AG09309 (cell line): ENCODE measurements at places on chromosomes 6 and 20.

GRCh38 chr6:169190970-169191369 lies 62.7 kb downstream of the THBS2 start:
- DNase-seq = no peak

- no peak for DNase-seq
Observed at GRCh38 chr6:63600136-63600535, 27.9 kb downstream of the LOC128125822 start.

GRCh38 chr20:13238001-13238653 lies 17.1 kb downstream of the ISM1 start:
- DNase-seq = no peak

DNA sequence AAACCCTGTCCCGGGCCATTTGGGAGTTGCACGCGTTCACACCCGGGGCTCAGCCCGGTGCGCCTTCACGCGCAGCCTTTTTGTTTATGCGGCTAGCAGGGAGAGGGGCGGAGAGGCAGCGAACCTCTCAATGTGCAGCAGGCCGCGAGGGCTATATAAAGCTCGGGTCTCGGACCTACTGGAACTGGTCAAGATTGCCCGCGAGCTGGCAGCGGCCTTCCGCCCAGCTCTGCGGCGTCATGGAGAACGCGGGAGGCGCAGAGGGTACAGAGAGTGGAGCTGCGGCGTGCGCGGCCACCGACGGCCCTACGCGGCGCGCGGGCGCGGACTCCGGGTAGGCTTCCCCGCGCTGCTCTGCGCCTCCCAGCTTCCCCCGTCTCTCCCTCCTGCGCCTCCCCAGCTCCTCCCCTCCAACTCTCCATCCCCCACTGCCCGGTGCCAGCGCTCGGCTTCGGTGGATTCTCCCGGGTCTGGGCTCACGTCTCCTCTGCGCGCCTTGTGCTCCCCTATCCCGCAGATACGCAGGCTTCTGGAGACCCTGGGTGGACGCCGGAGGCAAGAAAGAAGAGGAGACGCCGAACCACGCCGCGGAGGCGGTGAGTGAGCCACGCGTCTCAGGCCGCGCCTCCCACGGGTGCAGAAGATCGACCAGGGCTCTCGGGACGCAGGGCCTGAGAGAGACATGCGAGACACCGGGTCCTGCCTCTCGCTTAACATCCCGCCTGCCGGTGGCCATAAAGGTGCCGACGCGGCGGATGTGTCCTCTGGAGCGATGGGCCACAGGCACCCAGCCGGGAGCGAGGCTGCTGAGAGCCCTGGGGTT lies at the start of gene RIPPLY2:
Gene RIPPLY2 (plus strand): TSS at position 183 of the 823 bp plus-strand sequence. CDS start 57 bp downstream, at position 240.
- DNase-seq = no peak

- no peak for DNase-seq
Observed at GRCh38 chr6:19465256-19465655, 371.9 kb upstream of the ID4 start.

DNA sequence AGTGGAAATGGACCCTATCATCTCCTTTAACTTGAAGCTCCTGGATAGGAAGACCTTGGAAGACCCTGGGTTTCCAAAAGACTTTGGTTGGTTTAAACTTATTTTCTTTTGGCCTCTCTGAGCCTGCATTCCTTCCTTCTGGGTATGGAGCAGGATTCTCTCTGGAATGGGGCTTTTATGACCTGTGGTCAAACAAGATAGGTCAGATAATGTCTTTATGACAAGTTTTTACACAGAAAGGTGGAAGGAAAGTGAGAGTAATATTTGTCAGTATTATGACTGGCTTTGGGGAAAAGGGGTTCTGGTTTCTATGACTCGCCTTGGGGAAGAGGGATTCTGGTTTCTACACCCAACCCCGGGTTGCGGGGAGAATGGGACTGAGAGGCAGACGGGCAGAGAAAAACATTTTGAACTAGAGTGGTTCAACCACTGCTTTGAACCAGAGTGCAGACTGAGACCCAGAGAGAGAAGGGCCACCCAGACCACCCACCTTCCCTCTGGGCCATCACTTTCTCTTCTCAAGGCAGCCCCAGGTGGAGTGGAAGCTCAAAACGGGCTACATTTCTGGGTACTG lies 37.6 kb upstream of the KCNK5 start:
- DNase-seq = no peak

DNA sequence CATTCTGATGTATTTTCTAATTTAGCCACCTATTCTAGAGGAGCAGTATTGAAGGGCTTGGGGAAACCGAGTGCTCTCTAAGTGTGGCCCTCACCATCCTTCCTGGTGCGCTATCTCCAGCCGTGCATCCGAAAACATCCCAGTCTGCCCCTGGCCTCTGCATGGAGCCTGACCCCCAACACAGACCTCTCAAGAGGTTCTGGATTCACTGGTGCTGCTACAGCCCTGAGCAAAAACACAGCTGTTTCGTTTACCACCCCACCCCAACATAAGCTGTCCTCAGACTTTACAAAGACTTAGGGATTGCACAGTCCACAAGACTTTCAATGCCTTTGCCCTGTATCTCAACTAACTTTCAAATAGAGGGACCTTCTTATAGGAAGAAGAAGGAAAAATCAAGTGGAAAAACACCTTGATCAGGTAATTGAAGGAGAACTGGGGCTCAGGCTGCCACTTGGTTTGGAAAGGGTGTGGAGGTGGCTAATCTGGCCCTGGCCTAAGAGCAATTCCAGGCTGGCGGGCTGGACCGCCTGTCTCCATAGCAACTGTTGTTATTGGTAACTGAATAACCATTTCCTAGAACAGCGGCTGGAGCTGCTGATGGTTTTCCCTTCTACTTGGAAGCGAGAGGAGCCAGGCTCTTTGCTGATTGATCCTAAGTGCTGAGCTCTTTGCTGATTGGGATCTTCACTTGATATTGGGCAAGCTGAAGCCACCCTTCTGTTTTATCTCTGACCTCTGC lies 90.2 kb upstream of the TOX2 start:
- DNase-seq = no peak

DNA sequence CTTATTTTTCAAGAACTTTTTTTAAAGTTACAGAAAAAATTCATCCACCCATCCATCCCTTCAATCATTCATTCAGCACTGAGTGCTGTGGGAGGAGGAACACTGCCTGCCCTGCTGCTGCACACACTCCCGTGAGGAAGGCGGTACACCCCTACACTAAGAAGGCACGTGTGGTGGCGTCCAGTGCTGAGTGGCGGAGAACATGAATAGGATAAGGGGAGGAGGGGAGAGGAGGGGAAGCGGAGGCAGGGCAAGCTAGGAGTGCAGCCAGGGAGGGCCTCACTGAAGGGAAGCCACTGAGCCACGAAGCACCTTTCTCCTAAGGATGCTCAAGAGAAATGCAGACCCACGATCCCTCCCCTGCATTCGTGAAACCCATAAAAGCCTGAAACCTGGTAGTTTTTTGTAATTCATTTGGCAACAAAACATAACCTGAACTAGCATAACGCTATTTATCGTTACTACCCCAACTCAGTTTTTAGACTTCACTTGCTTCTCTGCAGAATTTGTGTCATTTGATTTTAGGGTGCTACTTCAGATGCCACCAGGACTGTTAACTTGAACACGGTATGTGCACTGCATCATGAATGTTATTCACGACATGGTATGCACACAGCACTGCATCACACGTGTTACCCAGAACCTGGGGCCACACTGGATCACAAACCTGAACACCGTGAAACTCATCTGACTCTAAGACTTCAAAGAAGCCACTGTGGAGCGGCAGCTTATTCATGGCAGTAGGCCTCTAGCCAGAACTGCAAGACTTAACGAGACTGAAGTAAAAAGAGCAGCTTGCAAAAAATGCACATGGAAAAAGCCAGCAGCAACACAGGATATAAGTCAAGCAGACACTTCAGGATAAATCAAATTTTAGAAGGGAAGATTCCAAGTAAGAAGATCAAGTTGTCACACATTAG lies 3.5 kb downstream of the RNASET2 start:
- no peak for DNase-seq

- no peak for DNase-seq
Observed at GRCh38 chr6:16184129-16184528, 54.3 kb upstream of the GMPR start.

- DNase-seq = no peak
Observed at GRCh38 chr6:33616113-33616512, 5.0 kb upstream of the ITPR3 start.

GRCh38 chr6:145865595-145865994 lies 51.0 kb upstream of the FBXO30 start:
- DNase-seq = no peak

DNA sequence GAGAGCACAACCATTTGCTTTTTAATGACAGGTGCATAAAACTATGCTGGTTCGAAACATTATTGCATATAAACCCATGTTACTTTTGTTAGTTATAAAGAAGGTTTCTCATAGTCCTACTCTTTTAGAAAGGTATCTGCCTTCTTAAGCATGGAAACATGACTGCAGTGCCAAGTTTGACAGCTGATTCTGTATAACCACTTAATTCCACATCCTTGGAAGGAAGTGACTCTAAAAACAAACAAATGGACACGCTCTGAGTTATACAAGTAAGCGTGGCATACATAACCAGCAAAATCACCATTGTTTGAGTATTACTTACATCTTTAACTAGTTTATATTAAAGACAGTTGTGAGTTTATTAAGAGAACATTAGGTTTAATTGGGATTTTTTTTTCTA lies 125.0 kb upstream of the HDGFL1 start:
- DNase-seq = no peak

DNA sequence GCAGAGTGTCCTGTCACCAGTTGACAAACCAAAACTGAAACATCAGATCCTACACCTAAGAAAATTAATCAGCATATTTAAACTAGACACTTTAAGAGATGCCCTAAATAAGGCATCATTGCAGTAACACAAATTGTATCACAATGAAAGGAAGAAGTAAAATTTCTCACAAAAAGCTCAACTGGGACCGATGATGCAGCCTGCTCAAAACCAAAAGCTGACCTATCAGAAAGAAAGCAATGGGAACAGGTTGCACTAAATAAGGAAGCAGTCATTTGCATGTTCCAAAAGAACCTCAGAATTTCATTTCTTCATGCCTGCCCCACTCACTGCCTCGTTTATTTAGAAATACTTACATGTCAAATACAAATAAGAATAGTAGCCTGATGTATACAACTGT lies 12.1 kb downstream of the HIVEP2 start:
- DNase-seq = no peak

GRCh38 chr20:815226-815625 lies 18.3 kb upstream of the FAM110A start:
- DNase-seq = no peak

DNA sequence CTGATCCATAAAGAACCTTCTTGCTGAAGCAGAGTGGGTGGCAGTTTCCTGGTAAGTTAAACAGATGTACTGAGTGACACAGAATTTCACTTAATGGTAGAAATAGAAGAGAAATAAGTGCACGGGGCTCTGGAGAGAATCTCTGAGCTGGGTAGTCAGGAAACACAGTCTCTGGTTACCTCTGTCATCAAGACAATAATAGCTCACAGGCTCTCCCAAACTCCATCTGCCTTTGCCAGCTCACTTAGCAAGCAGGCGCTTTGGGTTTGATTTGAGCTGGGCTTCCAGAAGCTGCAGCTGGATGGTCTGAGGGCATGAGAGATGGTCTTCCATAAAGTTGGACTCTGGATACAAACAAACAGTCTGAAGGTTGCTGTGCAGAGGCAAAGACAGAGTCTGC lies 39.6 kb upstream of the PRSS35 start:
- DNase-seq = no peak

DNA sequence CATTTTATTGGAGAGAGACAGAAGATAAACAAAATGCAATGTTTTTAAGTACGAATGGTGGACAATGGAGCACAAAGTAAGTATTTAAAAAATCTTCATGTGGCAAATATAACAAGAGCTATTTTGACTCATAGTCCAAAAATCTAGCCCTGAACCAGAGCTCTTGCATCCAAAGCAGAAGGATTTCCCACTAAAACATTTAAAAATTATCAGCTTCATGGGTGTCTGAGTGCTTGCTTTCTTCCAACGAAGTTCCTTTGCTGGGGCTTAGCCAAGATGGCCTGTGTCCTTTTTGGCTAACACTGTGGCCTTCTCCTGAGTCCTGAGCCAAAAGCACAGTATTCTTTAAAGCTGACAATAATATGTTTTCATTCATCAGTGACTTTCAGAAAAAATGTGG lies 161.7 kb downstream of the RIMS1 start:
- DNase-seq = no peak

- DNase-seq = no peak
Observed at GRCh38 chr6:41077536-41077935, 4.8 kb downstream of the NFYA start.

GRCh38 chr6:165383323-165383722 lies 73.9 kb upstream of the C6orf118 start:
- DNase-seq = no peak

- DNase-seq = no peak
Observed at GRCh38 chr20:40562031-40562430, 127.0 kb downstream of the MAFB start.

DNA sequence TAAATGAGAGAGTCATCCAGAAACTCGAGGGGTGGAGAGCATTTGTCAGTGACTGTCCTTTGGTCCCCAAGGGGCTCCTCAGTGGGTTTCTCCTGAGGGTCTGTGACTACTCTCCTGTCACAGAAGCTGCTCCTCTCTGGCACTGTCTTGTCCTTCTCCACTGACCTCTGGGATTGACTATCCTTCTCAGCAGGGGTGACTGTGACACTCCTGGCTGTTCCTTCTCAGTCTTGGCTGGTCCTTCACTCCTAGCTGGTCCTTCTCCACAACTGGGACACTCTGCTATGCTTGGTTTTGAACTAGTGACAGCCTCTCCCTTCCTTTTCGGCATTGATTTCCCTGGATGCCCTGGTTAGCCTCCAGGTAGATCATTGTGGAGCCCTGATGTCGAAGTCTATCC lies 33.5 kb downstream of the DYNLT1 start:
- no peak for DNase-seq

- no peak for DNase-seq
Observed at GRCh38 chr6:39924283-39924682, 10.0 kb downstream of the MOCS1 start.

DNA sequence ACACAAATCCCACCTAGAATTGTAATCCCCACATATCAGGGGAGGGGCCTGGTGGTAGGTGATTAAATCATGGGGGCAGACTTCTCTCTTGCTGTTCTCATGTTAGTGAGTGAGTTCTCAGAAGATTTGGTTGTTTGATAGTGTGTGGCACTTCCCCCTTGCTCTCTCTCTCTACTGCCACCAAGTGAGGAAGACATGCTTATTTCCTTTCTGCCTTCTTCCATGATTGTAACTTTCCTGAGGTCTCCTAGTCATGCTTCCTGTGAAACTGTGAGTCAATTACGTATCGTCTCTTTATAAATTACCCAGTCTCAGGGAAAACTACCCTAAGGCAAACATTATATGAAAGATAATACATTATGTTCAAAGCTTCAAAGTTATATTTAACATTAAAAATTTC lies 1297.5 kb upstream of the CITED2 start:
- DNase-seq = no peak

GRCh38 chr6:31110825-31111582 lies 1.4 kb downstream of the C6orf15 start:
- DNase-seq = no peak
